ENCODE measurements at places on chromosomes 3 and 15.

GRCh38 chr3:12630292-12630691 lies 33.6 kb downstream of the RAF1 start:
- no peak overlapping the region for H3K4me3 ChIP-seq
- H3K36me3 ChIP-seq = no peaks in the 10 kb centered on the region
- peaks cover 11% of the 10 kb centered on the region for H3K4me1 ChIP-seq
- no peak overlapping the region for H3K27ac ChIP-seq
- no peaks in the 10 kb centered on the region for H3K27me3 ChIP-seq
- DNase-seq = no peak

GRCh38 chr3:130310109-130310508 lies 35.4 kb upstream of the COL6A5 start:
- H3K4me1 ChIP-seq = no peaks in the 10 kb centered on the region
- DNase-seq = no peak

GRCh38 chr3:187966636-187967406 lies 187.1 kb upstream of the LPP start:
- H3K4me1 ChIP-seq = peaks cover 6% of the 10 kb centered on the region
- no peaks in the 10 kb centered on the region for H3K27me3 ChIP-seq
- H3K4me3 ChIP-seq = no peak overlapping the region
- no peak overlapping the region for H3K27ac ChIP-seq
- no peaks in the 10 kb centered on the region for H3K36me3 ChIP-seq

- no peak overlapping the region for H3K27ac ChIP-seq
- peaks cover 7% of the 10 kb centered on the region for H3K4me1 ChIP-seq
- H3K27me3 ChIP-seq = no peaks in the 10 kb centered on the region
- H3K36me3 ChIP-seq = no peaks in the 10 kb centered on the region
These were observed 28.8 kb upstream of the GLCE start for GRCh38 chr15:69131362-69132220.

- H3K36me3 ChIP-seq = no peaks in the 10 kb centered on the region
- DNase-seq = no peak
- no peak overlapping the region for H3K27ac ChIP-seq
- H3K4me1 ChIP-seq = no peaks in the 10 kb centered on the region
- no peak overlapping the region for H3K4me3 ChIP-seq
- H3K27me3 ChIP-seq = no peaks in the 10 kb centered on the region
These were observed 68.3 kb upstream of the GLCE start for GRCh38 chr15:69092159-69092558.
